Stimulated activated CD4-positive, alpha-beta T cell treated with anti-CD3 and anti-CD28 coated beads, Interleukin-1b, Interleukin-23, amount 100 ng/mL, for 1 hour (primary cell): ENCODE measurements at places on chromosomes 3 and 15.

DNA sequence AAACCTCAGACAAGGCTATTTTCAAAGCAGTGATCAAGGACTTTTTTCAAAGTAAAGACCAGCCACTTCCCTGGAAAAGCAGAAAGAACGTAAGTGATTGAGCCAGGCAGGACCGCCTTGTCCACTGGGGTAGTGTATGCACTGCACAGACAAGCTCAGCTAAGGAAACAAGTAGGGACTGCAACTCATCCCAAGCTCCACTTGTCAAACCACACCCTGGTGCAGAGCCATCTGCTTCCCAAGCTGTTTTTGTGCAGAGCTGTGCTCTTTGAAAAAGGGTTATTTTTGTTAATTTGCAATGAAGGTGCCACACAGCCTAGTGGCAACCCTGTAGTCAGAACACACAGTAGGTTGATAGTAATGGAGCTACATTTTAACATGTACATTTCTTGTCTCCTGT lies 193.3 kb downstream of the ADAMTS9 start:
- no peak for DNase-seq

DNA sequence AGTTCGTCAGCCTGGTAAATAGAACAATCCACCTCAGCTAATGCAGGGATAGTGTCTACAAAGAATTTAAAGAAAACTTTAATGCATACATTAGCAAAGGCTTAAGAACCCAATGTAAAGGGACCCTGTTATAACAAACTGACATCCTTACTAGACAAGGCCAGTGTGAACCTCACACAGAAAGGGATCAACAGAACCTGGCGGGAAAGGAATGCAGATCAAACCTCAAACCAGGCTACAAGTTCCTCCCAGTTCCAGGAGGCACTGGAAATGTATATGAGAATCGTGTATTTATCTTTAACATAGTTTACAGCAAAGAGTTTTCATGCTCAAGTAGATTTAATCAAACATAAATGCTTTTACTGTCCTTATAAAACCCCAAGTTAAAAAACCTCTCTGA lies 37.6 kb upstream of the ATP11B start:
- no peak for DNase-seq

DNA sequence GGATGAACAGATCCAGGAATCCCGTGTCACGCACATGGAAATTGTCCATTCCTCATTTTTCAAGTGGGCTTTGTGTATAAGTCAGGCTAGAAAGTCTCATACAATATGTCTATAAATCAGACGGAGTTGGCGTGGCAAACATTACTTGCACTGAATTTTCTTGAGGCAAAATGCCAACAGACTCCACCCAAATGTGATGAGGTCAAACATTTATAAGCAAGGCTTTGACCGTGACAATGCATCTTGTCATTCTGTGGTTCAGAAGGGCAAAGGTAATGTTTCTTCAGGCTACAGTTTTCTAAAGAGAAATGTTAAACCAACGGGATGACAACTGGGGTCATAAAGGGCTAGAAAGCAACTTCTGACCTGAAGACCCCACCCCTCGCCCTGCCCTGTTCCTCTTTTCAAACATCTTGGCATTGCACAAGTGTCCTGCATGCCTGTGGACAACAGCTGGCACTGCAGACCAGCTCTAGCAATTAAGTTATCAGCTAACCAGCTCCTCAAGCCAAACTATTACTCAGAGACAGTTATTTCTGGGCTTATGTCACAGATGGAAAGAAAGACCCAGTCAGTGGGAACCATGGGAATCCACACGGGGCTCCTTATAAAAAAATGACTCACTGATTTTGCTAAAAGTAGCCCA lies 36.5 kb upstream of the SPTBN5 start:
- DNase-seq, result no peak

DNA sequence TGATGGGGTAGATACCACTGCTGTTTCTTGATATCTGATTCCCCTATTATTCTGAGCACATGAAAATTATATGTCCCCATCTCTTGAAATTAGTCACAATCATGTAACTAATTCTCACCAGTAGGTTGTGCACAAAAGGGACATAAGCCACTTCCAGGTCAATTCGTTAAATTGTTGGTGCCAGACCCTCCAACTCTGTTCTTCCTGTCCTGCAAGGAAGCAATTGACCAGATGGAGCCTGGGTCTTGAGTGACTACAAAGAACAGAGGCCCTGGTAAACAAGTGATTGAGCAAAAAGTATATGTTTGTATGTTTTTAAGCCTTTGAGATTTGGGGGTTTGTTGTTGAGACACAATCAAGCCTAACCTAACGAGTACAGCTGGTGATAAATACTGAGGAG lies 36.9 kb downstream of the ABI3BP start:
- DNase-seq, result no peak

DNA sequence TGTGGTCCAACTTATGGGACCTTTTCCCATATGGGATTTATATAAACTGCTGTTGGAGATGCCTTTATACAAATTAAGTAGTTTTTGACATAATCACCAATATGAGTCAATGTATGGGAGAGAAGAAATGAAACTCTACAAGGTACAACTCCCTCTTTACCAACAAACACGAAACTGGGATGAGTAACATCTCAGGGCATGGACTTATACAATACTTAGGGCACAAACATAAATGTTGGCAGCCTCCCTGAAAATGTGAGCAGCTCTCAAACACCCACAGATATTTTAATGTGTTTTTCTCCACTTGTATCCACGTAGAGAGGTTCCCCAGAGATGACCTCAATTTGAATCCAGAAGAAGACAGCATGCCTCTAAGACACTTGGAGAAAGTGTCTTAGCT lies 161.6 kb downstream of the MAGI1 start:
- no peak for DNase-seq

GRCh38 chr3:34264337-34265041 lies 466.1 kb downstream of the PDCD6IP start:
- no peak for DNase-seq

DNA sequence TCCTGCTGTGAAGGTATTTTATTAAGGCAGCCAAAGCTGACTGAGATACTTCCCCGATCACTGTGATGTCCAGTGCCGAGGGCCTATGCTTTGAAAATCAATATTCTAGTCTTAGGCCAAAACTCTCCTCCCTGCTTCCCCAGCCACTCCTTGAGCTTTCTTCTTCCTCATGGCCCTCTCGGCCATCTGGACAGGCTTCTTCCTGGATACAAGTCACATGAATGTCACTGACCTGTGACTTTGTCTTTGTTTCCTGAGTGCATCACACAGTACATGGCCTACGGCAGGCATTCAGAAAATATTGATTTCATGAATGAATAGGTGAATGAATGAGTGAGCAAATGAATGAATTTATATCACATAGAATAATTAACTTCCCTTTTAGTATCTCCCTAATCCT lies 24.6 kb upstream of the HES1 start:
- DNase-seq, result no peak

GRCh38 chr3:106124818-106125217 lies 256.0 kb upstream of the CBLB start:
- no peak for DNase-seq
